Smooth muscle cell of trachea (primary cell): ENCODE measurements at places on chromosomes 1 and 21. TPM values are rescaled to one million over a fixed set of nuclear protein-coding genes. Genes with fewer than 3 reads are reported as not detected.

CD84 gene
- total RNA-seq = not detected in 2 replicates

SAMD11 gene
- 11.1 and 12.7 TPM in 2 replicates for total RNA-seq

S100A8 gene
- not detected in 2 replicates for total RNA-seq

MPL gene
- not detected in 2 replicates for total RNA-seq

SIK1 gene
- total RNA-seq = 0.33 TPM in 1 of 2 replicates, not detected in the other

WNT2B gene
- total RNA-seq = 3.2 and 9.9 TPM in 2 replicates

TEKT2 gene
- total RNA-seq = 0.15 and 0.33 TPM in 2 replicates

ADCY10 gene
- total RNA-seq = under 0.01 and 0.15 TPM in 2 replicates

EGLN1 gene
- 38.4 and 57.9 TPM in 2 replicates for total RNA-seq

LRRC53 gene
- total RNA-seq = not detected in 2 replicates

CHODL gene
- total RNA-seq = 0.15 and 0.17 TPM in 2 replicates

OR2AK2 gene
- not detected in 2 replicates for total RNA-seq

GCSAML gene
- not detected in 2 replicates for total RNA-seq

UBE2J2 gene
- total RNA-seq = 48.3 and 110 TPM in 2 replicates

ACADM gene
- 27.6 and 39.4 TPM in 2 replicates for total RNA-seq

AMPD1 gene
- total RNA-seq = not detected in 2 replicates

IPO13 gene
- 18.3 and 30.1 TPM in 2 replicates for total RNA-seq

FNDC5 gene
- 0.87 and 3.6 TPM in 2 replicates for total RNA-seq

NBPF6 gene
- total RNA-seq = not detected in 2 replicates

CD53 gene
- total RNA-seq = not detected in 2 replicates

MAB21L3 gene
- total RNA-seq = 0.66 TPM in 1 of 2 replicates, not detected in the other

TMEM81 gene
- total RNA-seq = 1.5 and 1.8 TPM in 2 replicates

OR6N1 gene
- total RNA-seq = not detected in 2 replicates

TNFRSF14 gene
- total RNA-seq = 22.8 and 61.9 TPM in 2 replicates

TAL1 gene
- under 0.01 TPM in 2 replicates for total RNA-seq

LRRC71 gene
- total RNA-seq = not detected in 2 replicates

CRNN gene
- not detected in 2 replicates for total RNA-seq

BRINP3 gene
- not detected in 2 replicates for total RNA-seq

MNDA gene
- not detected in 2 replicates for total RNA-seq

AK2 gene
- 87.5 and 167 TPM in 2 replicates for total RNA-seq

WNT4 gene
- total RNA-seq = not detected in 2 replicates

SPSB1 gene
- total RNA-seq = 20.8 and 57.1 TPM in 2 replicates

TMPRSS15 gene
- not detected in 2 replicates for total RNA-seq

ID3 gene
- 38.0 and 80.3 TPM in 2 replicates for total RNA-seq

BARHL2 gene
- not detected in 2 replicates for total RNA-seq

HRNR gene
- not detected in 2 replicates for total RNA-seq

S100A10 gene
- 107 and 187 TPM in 2 replicates for total RNA-seq

TRAF5 gene
- total RNA-seq = 9.7 and 11.9 TPM in 2 replicates

ARHGEF19 gene
- total RNA-seq = 3.5 and 6.3 TPM in 2 replicates

FCRL2 gene
- not detected in 2 replicates for total RNA-seq

HES3 gene
- total RNA-seq = not detected in 2 replicates

CCNL2 gene
- total RNA-seq = 140 and 163 TPM in 2 replicates

TBCE gene
- 18.2 and 23.2 TPM in 2 replicates for total RNA-seq

PEAR1 gene
- 5.6 and 7.4 TPM in 2 replicates for total RNA-seq

S100A12 gene
- not detected in 2 replicates for total RNA-seq

TFF3 gene
- total RNA-seq = 0.17 and 0.29 TPM in 2 replicates

KRTAP20-4 gene
- total RNA-seq = not detected in 2 replicates

SH2D1B gene
- not detected in 2 replicates for total RNA-seq

CRP gene
- total RNA-seq = not detected in 2 replicates

STX12 gene
- total RNA-seq = 65.5 and 66.7 TPM in 2 replicates

MYOG gene
- not detected in 2 replicates for total RNA-seq
